ENCODE measurements at places on chromosomes 5 and 9.

DNA sequence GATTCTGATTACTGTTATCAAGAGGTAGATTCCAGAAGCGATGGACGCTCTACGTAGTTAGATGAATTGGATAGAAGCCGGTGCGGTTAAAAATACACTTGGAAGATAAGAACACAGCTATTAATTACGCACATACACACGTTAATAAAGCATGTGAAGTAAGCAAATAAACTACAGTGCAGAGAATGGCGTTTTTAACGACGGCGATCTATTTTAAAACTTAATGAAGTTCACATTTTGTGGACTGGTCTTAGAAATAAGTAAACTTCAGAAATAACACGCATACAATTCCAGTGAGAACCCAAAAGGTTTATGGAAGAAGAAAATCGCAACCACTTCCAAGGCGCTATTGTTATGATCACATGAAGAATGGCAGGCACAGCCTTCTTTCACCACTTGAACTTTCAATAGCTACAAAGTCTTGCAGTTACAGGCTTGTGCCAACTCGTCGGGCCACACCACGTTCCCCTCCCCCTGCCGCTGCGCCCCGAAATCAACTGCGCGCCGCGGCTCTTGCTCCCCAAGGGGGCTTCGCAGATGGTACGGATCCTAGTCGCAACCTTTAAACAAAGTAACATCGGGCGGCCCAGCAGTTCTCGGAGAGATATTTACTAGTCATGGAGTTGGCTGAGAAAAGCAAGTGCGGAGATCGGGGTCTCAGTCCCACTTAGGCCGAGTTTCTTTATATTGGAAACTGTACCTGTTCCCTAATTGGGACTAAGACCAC lies 866 bp upstream of the SEMA6A start:
- DNase-seq: no peak

DNA sequence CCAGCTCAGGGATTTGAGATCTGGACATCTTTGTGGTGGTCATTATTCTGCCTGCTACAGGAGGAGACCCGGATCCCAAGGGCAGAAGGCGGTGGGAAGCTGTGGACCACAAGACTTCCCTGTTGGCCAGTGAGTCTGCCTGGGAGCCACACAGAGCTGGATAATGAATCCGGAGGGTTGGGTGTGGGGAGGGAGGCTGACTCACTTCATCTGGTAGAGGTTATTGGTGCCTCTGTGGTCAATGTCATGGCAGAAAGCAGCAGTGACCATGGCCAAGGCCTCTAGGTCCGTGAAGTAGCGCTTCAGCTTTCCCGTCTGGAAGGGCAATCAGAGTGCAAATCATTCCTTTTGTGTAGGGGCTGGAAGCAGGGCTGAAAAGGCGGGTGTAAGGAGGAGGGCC lies 58.5 kb downstream of the PDE6A start:
- no peak for DNase-seq

- DNase-seq: peak; percentile 37
Observed at GRCh38 chr9:114592356-114592755, 4.8 kb downstream of the ATP6V1G1 start.

- no peak for DNase-seq
Observed at GRCh38 chr9:76203373-76203772, 190.9 kb downstream of the RFK start.

DNA sequence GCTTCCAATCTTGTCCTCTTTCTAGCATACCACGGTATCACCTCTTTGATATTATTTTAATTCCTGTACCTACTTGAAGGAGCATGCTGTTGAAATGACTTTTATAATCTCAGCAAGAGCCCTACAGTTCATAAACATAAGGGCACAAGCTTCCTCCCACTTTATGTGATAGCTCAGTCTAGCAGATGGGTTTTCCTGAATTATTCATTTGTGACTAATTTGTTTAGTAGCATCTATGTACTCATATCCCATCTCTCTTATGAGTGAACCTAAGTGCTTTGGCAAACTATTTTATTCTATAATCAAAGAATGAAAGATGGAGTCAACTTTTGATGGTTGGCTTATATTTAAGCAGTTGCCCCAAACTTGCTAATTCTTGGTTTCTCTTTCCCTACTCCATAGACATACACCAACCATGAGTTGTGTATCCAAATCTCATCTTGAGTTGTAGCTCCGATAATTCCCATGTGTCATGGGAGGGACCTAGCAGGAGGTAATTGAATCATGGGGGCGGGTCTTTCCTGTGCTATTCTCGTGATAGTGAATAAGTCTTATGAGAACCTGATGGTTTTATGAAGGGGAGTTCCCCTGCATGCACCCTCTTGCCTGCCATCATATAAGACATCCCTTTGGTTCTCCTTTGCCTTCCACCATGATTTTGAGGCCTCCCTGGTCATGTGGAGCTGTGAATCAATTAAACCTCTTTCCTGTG lies 17.7 kb downstream of the TXNDC8 start:
- DNase-seq: no peak

- no peak for DNase-seq
Observed at GRCh38 chr5:179143446-179143845, 83.3 kb downstream of the ZNF354C start.

DNA sequence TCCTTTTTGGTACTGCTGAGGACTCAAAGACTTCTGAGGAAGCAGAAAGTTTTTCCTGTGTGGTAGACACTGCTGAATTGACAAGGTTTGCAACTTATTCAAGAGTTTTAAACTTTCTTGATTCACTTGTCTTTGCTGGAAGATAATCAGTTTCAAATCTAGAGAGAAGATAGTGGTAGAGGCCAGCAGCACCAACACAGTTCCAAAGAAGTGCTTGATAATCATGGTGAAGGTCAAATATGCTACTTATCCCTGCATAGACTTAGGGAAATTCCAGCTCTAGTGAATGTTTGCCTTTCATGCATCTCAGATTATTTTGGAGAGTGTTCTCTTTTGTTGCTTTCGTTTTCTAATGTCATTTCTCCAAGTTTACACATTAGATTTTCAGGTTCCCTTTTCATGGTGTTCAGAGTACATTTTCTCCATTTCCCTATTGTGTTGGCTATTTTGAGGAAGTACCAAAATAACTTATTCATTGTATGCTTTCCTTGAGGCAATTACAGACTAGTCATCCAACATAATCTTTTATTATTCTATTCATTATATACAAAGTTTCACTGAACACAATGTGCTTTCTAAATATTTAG lies 550 bp downstream of the IFNE start:
- no peak for DNase-seq
